Central memory CD8-positive, alpha-beta T cell (primary cell): ENCODE measurements at places on chromosomes 1 and 21.

DNA sequence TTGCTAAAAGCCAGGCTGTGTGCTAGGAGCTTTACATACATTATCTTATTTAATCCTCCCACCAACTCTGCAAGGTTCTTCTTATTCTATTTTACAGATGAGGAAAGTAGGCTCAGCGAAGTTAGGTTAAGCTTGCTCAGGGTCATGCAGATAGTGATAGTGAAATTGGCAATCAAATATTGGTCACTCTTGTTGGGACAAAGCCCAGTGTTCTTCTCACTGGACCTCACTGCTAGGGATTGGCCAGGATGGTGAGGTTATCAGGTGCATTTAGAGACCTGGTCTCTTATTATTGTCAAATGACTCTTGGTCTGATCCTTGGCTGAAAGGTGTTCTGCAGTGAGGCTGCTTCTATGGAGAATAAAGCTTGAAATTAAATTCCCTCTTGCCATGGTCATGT is 145.1 kb downstream of the CNIH3 start:
- no peak for DNase-seq

GRCh38 chr21:23223882-23224281 is 2225.7 kb downstream of the NCAM2 start:
- DNase-seq = no peak

- DNase-seq = no peak
Measured at GRCh38 chr1:8384577-8384976, 66.7 kb downstream of the SLC45A1 start.

DNA sequence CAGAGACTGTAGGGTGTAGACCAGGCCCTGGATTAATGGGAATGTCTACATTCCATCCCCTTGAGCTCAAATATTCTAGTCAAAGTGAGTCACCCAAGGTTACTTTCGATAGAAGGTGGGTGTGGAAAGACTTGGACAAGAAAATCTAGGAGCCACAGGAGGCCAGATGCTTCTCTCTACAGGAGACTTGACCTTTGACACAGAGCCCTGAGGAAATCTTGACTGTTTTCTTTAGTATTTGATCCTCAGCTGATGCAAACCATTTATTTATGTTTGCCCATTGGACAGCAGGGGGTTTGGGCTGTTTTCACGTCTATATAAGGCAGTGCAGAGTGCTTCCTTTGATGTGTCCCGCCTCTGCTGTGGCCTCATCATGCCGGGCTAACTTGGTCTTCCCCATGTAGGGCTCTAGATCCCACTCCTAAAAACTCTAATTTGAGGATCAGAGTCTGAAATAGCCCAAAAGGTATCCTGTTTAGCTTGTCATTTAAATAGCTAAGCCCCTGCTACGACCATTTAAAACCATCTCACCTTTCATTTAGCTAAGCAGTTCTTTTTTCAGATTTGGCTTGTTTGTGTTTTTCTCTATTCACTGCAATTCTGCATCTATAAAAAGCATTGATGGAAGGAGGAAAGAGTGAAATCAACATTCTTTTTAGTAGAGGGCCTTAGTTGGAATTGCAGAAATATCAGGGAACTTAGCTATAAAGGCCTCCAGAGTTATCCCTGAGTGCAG is 15.5 kb upstream of the MAP3K7CL start:
- no peak for DNase-seq

DNA sequence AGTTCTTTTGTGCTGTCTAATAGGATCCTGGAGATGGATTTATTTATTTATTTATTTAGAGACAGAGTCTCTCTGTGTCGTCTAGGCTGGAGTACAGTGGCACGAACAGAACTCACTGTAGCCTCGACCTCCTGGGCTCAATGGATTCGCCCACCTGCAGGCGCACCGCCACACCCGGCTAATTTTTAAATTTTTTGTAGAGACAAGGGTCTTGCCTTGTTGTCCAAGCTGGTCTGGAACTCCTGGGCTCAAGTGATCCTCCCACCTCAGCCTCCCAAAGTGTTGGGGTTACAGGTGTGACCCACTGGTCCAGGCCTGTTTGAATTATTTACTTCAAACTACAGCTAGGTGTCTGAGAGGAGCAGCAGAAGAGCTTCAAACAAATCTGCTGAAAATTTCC is 9.6 kb upstream of the SPEN start:
- DNase-seq = no peak

DNA sequence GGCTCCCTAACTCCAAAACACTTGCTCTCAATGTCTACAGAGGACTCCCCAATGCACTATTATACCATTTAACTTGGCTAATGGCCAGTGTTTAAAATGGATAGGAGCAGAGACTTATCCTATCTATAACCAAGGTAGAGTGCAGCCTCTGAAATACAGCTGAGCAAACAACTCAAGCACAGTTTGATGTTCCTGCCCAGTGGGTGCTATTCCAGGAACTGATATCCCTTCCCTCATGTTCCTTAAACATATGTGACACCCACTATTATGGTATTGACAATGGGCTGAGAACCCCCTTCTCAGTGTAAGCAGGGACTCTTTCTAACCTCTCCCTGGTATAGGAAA is 51.7 kb downstream of the SH3GLB1 start:
- DNase-seq = no peak

DNA sequence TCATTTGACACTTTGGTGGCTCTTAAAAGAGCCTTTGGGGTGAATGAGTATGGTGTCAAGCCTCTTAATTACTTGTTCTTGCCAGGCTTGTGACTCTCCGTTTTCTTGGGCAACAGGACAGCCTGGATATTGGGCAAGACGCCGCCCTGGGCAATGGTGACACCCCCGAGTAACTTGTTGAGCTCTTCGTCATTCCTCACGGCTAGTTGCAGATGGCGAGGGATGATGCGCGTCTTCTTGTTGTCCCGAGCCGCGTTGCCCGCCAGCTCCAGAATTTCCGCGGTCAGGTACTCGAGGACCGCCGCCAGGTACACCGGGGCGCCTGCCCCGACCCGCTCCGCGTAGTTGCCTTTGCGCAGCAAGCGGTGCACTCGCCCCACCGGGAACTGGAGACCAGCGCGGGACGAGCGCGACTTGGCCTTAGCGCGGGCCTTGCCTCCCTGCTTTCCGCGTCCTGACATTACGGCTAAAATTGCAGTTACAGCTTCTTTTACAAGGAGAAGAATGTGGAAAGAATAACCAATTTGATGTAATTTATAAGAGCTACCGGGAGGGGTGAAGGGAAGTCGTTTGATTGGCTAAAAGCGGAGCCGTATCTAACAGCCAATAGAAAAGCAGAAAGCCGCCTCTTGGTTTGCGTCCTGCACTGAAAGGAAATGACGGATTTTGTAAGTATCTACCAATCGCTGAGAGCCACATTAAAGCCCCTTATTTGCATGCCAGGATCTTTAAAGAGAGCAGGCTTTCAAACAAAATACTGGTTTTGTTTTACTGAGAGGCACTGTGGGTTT is 11.7 kb upstream of the BOLA1 start:
- peak; percentile 84 for DNase-seq

DNA sequence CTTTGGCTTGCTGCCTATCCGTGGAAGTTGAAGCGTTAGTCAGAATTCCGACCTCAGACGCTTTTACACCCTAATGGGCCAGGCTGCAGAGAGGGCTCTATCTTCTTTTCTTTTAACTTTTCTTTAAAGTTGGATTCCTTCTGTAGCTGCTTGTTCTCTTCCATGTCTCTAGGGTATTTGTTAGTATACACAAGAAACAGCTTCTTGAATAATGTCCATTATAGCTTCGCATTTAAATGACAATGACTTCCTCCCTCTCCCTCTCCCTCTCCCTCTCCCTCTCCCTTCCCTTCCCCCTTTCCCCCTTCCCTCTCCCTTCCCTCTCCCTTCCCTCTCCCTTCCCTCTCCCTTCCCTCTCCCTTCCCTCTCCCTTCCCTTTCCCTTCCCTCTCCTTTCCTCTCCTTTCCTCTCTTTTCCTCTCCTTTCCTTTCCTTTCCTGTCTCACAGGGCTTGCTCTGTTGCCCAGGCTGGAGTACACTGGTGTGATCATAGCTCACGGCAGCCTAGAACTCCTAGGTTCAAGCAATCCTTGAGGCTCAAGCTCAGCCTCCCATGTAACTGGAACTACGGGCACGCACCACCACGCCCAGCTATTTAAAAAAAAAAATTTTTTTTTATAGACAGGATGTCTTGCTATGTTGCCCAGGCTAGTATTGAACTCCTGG is 33.0 kb downstream of the RIPPLY3 start:
- DNase-seq = no peak

DNA sequence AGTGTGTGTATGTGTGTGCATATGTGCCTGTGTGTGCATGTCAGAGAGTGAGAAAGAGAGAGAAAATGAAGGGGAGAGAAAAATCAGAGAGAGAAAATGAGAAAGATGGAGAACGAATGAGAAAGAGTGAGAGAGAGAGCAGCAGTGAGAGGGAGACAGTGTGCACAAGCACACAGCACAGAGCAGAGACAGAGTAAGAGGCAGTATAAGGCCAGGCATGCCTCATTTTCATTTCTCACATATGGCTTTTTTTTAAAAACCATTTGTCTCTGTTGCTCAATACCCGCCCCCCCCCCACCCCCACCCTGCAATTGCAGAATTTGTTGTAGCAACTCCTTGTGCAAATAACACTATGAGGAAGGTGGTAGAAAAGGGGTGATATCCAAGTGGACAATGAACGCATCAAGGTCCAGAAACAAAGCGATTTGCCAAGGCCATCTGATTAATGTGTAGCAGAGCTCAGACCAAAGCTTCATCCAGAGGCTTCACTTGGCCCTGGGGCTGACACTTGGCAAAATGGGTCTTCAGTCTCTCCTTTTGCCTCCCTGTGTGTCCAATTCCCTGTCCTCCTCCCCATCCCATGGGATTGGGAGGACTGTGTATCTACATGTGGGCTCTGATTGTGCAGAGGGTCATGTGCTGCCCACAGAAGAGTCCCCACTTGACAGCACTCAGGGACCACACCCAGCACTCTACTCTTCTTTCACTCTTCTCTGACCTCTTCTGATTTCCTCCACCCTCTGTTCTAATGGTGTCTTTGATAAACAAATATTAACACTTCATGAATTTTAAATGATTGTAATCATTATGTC is 38.9 kb upstream of the HSD3B1 start:
- no peak for DNase-seq

DNA sequence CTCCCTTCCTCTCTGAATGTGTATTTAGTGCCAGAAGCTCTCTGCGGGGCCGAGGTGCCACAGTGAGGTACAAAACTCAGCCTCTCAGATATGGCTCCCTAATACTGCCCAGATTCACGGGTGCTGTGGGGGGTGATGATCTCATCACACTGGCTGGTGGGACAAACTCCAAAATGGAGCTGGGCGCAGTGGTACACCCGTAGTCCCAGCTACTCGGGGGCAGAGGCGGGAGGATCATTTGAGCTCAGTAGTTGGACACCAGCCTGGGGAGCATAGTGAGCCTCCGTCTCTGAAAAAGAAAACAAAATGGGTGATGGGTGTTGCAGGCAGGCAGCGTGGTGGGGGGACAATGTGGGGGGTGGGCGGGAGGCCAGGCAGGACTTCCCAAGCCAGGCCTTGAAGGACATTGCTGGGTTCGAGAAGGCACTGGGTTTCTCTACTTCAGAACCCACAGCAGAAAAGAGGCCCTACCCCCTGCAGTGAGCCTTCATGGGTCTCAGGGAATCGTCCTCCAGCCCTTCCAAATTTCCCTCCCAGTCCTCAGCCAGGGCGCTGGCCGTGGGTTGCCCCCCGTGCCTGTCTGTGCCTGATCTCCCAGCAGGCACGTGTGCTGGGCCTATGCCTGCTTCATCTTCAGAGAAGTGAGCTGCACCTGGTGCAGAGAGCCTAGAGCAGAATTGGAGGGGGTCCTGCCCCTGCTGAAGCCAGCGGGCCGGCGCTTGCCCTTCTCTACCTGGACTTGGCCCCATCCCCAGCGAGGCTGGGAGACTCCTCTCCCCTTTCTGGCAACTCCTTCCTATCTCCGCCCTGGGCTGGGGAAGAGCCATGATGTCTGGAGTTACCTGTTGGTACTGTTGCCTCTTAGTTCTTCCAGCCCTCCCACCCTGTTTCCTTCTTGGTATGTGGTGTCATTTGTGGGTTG is 14.0 kb downstream of the H6PD start:
- DNase-seq = no peak
